ENCODE measurements at places on chromosomes 5 and 9. TPM values are rescaled to one million over a fixed set of nuclear protein-coding genes. Genes with fewer than 3 reads are reported as not detected.

SARDH gene
- total RNA-seq: 0.37 TPM

BRINP1 gene
- total RNA-seq: not detected

COL23A1 gene
- total RNA-seq: 0.17 TPM

OR1J2 gene
- total RNA-seq: not detected

SNCAIP gene
- 93.1 TPM for total RNA-seq

TLR4 gene
- 184 TPM for total RNA-seq

F2RL2 gene
- 0.14 TPM for total RNA-seq

IL9 gene
- not detected for total RNA-seq

SLC45A2 gene
- total RNA-seq: 0.09 TPM

PCDHA9 gene
- total RNA-seq: under 0.01 TPM

ARSI gene
- total RNA-seq: 0.68 TPM

NREP gene
- total RNA-seq: 24.9 TPM

ARID3C gene
- 0.51 TPM for total RNA-seq

ECM2 gene
- not detected for total RNA-seq

CCDC192 gene
- not detected for total RNA-seq

CD274 gene
- 17.7 TPM for total RNA-seq

ZNF879 gene
- 4.4 TPM for total RNA-seq

ZNF484 gene
- 15.4 TPM for total RNA-seq

MYOZ3 gene
- 0.37 TPM for total RNA-seq

NMUR2 gene
- not detected for total RNA-seq

PCDHB14 gene
- 1.0 TPM for total RNA-seq

SLC34A3 gene
- not detected for total RNA-seq

INSL4 gene
- not detected for total RNA-seq

FAM219A gene
- 14.7 TPM for total RNA-seq

DMRT3 gene
- total RNA-seq: not detected

SPINK6 gene
- not detected for total RNA-seq

CNTNAP3B gene
- total RNA-seq: 87.2 TPM

SGCD gene
- total RNA-seq: 0.84 TPM

PROB1 gene
- total RNA-seq: 6.1 TPM

ANKRD20A1 gene
- 1.7 TPM for total RNA-seq

GAPT gene
- not detected for total RNA-seq

PCDHB16 gene
- total RNA-seq: 0.17 TPM
